NCI-H226 (cell line): ENCODE measurements at places on chromosomes 11 and 22.
A peak's percentile ranks its signal among the peaks of the same experiment; 100 is the strongest.

DNA sequence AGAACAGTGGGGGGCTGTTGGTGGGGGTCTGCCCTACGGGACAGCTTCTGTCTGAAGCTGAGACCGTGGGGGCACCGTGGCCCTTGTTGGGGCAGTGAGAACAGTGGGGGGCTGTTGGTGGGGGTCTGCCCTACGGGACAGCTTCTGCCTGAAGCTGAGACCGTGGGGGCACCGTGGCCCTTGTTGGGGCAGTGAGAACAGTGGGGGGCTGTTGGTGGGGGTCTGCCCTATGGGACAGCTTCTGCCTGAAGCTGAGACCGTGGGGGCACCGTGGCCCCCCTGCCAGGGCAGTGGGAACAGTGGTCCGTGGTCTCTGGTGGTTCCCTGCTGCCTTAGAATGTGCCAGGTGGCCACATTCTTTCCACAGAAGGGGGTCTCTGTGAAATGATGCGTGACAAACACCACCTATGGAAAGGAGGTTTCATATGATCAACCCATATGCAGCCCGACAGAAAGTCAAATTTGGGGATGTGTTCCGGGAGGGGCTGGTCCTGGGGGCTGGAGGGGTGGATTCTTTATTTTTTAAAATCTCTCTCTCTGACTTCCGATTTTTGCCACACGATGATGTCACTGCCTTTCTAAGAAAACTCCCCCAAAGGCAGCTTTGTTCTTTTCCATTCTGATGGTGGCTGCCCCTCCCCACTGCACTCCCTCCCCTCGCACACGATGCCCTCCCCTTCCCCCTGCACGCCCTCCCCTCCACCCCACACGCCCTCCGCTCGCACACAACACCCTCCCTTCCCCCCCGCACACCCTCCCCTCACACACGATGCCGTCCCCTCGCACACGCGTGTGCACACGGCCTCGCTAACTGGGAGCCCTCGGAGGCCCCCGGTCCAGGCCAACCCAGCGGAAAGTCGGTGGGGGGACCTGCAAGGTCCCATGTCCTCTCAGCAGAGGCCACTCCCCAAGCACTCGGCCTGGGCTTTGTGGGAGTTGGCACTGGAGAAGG is 1186.5 kb downstream of the BRD1 start:
- DNase-seq: no peak

DNA sequence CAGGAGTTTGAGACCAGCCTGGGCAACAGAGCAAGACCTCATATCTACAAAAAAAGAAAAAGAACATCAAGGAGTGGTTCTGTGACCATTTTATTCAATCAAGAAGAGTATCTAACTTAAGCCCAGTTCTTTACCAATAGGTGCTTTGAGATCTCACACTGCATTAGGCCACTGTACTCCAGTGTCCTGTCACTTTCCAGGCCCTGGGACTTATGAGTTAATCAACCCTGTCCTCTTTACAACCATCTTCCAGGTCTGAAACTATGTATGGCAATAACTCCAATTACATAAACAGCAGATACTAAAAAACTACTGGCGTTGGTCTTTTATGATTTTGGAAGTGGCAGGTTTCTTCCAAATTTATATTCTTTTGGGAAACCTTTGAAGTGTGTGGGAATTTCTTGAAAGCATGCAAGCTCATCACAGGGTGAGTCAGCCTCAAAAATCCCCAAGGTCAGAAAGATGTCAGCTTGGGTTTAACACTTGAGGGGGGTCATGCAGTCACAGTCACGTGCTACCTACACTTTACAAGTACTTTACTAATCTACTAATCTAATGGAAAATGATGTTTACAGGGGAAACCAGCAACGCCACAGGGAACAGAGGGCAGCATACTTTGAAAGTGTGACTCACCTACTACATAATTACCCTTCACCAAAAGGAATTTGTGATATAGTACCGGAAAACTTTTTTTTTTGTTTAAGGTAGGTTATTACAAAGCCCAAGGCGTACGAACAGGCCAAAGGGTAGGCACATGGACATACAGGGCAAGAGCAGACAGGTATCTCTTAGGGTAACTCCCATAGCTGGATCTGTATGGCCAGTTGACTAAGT is 15.6 kb downstream of the PISD start:
- DNase-seq: peak; percentile 82

- no peak for DNase-seq
Measured at GRCh38 chr11:36792996-36793914, 195.2 kb upstream of the RAG2 start.

GRCh38 chr11:20388096-20389055 is 860 bp downstream of the PRMT3 start:
- no peak for DNase-seq

- DNase-seq: no peak
Measured at GRCh38 chr11:119754199-119754598, 25.2 kb upstream of the NECTIN1 start.

DNA sequence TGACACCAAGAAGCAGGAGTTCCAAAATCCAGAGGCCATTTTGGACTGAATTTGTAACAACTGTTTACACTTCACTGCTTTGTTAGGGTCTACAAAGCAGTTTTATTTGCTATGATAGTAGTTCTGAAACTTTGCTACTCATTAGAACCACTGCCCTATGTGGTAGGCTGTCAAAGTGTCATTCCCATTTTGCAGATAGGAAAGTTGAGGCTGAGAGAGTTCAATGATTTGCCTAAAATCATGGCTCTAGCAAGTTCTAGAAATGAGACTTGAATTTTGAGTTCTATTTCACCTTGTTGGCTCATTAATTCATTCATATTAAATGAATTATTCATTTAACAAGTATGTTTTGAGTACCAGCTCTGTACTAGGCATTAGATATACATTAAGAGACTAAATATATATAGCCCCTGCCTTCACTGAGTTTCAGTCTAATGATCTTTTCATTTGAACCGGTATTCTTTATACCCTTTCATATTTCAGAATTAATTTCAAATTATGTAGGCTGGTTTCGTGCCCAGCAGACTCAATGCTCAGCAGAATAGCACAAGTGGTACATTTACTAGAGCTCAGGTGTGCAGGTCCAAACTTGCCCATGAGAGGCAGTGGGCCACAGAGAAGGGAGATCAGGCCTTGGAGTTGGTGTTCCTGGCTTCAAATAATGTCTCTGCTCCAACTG is 93.5 kb downstream of the ME3 start:
- DNase-seq: no peak

DNA sequence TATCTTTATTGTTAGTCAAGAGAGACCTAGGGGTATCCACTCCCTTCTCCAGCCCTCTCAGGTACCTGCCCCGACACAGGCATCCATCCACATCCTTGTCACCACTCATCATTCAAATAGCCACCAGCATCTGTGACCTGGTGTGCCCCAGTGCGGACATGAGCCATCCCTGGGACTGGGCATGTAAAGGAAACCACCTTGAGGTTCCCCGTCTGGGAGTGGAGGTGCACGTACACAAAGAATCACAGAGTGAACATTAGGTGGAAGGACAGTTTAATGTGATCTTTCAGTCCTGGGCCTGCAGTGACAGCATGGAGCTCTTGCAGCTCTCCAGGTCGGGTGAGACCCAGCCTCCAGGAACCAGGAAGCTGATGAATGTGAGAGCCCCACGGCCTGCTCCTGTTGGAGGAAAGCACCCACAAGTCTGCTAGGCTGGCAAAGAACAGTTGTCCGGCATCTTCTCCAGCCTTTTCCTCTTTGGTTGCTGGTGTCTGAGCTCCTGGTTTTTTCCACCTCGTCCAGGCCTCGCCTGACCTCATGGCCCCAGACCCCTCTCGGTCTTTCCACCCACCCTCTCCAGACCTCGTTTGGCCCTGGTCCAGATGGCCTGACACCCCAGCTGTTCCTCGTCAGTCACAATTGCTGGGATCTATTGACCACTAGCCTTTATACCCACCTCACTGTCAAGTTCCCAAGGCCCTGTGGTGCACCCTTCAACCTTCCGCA is 16.5 kb downstream of the PSMD13 start:
- DNase-seq: no peak

GRCh38 chr11:35192347-35192746 is 53.4 kb downstream of the CD44 start:
- no peak for DNase-seq

DNA sequence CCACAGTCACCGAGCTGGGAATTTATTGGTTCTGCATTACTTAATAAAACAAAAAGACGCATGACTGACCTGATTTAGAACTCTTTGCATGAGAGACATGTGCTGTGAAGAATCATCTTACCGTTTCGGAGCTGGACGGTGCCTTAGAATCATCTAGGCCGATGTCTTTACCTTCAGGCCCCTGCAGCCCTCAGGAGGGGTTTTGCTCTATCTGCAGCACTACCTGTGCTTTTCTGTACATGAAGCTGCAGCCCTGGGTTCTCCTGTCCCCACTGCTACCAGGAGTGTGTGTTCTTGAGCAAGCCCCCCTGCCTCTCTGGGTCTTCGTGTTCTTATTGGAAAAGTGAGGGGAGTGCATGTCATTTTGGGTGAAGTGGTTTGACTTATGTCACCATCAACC is 94.0 kb upstream of the OR4B1 start:
- no peak for DNase-seq

GRCh38 chr22:42328130-42328783 is 57.8 kb upstream of the TCF20 start:
- DNase-seq: no peak

DNA sequence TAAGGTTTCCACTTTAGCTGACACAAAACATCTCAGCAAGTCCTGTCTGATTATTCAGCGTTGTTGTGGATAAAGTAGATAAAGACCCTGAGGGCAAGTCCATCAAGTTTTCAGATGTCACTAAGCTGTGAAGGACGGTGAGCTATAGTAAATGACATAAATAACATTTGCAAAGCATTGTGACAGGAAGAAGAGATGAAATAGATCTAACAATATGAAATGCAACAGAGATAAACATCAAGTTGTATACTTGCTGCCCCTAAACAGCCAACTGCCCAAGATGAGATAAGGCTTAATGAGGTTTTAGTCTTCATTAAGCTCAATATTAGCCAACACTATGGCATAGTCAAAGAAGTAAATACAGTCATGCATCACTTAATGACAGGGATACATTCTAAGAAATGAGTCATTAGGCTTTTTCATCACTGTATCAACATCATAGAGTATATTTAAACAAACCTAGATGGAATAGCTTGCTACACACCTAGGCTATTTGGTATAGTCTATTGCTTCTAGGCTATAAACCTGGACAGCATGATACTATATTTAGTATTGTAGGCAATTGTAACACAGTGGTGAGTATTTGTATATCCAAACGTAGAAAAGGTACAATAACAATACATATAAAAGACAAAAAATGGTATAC is 625.1 kb upstream of the ANO5 start:
- DNase-seq: no peak

DNA sequence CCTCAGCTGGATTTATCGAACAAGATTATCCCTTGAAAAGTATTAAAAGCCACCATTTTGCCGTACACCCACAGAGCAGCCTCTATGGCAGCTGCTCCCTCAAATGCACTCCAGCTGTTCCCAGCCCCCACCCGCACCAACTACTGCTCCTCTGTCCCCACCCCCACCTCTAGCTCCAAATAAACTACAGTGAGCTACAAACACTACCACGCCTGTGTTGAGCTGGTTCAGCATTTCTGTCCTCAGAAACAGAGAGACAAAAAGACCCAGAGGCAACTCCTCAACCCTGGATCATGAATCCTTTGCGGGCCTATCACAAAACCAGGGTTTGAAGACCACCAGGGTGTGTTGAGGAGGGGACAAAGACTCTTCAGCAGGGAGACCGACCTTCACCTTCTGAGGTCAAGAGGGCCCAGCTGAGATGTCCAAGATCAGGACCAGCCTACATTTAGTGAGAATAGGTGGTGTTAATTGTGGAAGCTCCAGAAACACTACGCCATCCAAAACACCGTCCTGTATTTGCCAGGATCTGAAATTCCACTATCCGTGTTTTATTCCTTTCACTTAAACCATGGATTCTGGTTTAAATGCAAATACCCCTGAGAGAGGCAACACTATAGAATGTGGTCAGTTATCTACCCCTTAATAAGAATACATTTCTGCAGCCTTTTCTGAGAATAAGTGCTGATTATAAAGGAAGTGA is 195.9 kb downstream of the DSCAML1 start:
- no peak for DNase-seq

DNA sequence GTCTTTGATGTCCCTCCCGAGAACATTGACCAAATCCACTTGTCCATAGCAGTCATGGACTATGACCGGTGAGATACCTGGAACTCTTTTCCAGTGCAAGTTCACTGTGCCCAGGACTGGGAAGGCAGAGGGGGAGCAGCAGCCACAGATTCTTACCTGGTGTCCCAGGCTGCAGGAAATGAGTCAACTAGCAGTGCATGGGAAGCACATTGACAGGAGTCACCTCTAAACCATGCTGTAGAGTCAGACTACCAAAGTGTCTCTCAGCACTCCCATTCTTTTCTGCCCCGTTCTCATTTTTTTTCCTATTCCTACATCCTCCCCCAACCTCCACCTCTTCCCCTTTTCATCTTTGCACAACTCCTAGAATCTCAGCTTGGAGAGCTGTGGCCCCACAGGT is 67.2 kb upstream of the OLFML1 start:
- no peak for DNase-seq

DNA sequence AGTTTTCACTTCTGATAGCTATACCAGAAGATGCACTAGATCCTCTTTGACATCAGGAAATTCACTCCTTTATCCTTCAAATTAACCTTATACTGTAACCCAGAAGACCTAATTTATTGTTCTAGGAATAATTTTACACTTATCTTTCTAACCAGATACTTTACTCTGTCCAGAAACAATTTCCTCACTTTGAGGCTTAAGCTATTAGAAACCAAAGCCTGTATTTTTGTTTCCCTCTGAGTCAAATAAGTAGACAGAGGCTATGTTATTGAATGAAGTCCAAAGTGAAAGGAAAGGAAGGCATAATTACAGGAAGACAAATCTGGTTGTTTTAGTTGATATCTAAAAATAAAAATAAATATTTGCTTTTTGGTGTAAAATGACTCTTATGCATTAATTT is 2.2 kb downstream of the OR51V1 start:
- no peak for DNase-seq

GRCh38 chr11:70675697-70676374 is 277.5 kb downstream of the CTTN start:
- DNase-seq: no peak

DNA sequence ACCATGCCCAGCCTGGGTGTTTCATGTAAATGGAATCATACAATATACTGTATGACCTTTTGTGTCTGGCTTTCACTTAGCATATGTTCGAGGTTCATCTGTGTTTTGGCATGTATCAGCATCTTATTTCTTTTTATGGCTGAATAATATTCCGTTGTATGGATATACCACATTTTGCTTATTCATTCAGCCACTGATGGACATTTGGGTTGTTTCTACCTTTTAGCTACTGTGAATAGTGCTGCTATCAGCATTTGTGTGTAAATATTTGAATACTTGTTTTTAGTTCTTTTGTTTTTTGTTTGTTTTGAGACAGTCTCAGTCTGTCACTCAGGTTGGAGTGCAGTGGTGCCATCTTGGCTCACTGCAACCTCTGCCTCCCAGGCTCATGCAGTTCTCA is 35.7 kb downstream of the KDM2A start:
- DNase-seq: no peak
